ENCODE measurements at places on chromosomes 7 and 10.

DNA sequence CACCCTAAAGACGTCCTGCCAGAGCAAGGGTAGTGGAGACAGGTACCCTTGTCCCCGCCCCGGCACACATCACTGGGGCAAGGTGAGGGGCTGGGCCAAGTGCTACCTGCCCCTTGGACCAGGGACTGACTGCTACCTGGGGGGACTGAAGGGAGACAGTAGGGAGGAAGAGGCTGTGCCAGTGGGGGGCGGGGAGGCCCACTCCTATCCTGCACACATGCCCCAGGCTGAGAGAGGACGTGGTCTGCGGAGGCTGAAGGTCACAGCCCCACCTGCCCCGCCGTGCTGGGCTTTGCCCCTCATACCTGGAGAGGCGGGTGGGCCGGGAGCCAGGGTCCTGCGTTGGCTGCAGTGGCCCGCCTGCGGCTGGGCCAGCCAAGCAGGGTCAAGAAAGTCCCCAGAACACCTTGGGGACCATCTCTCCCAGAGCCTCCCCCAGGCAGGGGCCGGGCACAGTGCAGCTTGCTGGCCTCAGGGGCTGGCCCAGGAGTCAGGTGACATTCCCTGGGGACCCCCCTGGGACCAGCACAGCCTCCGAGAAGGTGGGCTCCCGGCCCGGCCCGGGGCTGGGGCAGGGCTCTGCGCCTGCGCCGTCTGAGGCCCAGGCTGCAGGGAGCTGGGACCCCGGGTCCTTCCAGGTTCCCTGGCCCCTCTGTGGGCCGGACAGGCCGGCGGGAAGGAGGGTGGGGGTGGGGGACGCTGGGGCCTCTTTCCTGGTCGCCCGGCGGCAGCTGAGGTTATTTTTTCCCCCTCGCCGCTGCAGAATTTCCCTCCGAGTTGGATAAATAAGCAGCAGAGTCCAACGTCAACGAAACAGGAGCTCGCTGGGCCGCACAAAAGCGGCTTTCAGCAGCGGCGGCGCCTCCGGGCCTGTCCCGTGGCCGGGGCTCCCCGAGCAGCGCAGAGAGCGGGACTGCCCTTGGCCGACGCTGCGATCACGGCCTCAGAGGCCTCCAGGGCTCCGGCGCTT lies 9.8 kb upstream of the FZD9 start:
- DNase-seq = no peak

GRCh38 chr7:51639661-51640334 lies 323.2 kb upstream of the COBL start:
- DNase-seq = no peak

GRCh38 chr10:43816351-43817321 lies 168.0 kb upstream of the ZNF32 start:
- peak; percentile 66 for DNase-seq

GRCh38 chr10:80461208-80462183 lies 7.4 kb downstream of the TSPAN14 start:
- DNase-seq = no peak

GRCh38 chr10:3714531-3714930 lies 70.5 kb downstream of the KLF6 start:
- DNase-seq = no peak

- no peak for DNase-seq
These were observed 23.0 kb upstream of the AFAP1L2 start for GRCh38 chr10:114427124-114427852.

- no peak for DNase-seq
These were observed 354.8 kb downstream of the CXCL12 start for GRCh38 chr10:44030132-44030531.

DNA sequence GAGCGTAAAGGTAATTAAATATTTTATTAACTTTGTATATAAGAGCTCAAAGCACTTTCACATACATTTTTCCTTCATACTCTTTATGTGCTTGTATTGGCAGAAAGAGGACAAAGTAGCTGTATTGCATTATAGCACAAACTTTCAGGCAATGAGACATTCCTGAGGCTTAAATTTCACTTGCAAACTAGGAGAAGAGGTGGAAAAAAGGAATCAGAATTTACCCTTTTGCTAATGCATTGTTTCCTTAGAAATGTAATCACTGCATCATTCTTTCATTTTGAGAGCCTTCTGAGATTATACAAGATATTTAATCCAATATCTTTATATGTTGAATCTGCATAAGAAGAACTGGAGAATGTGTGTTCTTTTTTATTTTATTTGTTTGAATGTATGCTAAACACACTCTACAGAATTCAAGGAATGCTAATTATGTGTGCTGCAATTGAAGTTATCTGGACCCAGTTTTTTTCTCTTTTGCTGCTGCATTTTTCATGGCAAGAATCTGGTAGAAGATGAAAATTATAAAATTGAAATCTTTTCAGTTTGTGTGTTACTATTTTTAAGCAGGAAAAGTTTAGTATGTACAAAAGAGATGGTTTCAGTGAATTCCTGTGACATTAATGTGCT lies 185.1 kb downstream of the NXPH1 start:
- DNase-seq = no peak

DNA sequence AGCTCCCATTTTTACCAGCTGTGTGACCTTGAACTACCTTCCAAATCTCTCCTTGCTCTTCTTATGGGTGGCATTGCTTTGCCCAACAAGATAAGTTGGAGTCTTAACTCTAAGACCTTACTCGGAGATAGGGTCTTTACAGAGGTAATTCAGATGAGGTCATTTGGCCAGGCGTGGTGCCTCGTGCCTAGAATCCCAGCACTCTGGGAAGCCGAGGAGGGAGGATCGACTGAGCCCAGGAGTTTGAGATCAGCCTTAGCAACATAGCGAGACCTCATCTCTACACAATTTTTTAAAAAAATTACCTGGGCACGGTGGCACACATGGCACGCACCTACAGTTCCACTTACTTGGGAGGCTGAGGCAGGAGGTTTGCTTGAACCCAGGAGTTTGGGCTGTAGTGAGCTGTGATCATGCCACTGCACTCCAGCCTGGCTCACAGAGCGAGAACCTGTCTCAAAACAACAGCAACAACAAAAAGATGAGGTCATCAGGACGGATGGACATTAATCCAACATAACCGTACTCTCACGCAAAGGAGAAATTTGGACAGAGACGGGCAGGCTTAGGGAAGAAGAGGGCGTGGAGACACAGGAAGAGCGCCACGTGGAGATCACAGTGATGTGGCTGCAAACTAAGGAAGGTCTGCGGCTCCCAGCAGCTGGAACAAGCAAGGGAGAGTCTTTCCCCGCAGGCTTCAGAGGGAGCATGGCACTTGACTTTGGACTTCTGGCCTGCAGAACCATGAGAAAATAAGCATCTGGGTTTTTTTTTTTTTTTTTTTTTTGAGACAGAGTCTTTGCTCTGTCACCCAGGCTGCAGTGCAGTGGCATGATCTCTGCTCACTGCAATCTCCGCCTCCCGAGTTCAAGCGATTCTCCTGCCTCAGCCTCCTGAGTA lies 122.3 kb upstream of the CARD11 start:
- no peak for DNase-seq

GRCh38 chr10:5159126-5159525 lies 25.8 kb downstream of the AKR1C8 start:
- no peak for DNase-seq

DNA sequence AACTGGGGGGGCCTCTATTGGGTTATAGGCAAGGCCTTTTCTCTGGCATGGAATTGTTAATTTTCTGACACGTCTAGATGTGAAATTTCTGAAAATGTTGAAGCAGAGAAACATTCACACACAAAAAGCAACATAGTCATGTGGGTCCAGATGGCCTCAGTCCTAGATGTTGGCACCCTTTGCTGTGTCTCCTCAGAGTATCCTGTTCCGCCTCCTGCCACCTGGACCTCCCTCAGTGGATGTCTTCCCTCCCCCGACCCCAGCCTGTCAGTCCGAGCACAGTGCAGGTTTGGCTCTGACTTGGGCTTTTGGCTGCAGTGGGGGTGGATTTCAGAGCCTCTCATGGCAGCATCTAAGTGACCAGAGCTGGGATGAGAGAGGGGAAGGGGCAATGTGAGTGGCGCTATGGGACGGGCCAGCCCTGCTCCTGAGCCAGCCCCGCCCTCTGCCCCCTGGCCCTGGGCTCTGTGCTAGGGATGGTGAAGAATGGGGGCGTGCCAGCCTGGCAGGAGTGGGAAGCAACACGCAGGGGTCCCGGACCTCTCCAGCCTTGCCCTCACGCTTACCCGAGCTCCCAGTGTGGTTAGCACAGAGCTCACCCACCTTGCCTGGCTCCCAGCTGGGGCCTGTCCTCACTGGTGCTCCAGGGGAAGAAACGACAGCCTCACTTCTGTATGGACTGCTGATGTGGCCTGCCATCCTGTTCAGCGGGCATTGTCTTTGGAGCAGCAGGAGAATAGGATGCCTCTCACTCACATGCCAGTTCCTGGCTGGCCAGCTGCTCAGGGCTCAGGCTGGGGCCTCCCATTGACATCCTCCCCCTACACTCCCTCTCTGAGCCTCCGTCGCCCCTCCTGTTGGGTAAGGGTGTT lies 6.2 kb downstream of the ATP6V0E2 start:
- DNase-seq = no peak

DNA sequence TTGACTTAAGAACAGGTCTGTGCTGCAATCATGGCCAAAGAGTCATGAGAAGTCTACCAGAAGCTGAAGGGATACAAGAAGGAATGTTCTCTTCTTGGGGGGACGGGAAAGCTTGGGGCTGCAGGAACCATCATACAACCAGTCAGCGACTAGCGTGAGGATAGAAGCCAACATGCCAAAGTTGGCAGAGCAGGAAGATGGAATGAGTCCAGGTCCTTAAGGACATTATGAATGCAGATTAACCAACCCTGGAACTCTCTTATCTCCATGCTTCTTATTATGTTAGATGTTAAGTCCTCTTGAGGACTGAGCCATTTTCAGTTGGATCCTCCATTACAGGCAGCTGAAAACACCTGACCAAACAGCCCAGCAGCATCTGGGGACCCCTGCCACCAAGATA lies 17.2 kb upstream of the CACUL1 start:
- DNase-seq = no peak

DNA sequence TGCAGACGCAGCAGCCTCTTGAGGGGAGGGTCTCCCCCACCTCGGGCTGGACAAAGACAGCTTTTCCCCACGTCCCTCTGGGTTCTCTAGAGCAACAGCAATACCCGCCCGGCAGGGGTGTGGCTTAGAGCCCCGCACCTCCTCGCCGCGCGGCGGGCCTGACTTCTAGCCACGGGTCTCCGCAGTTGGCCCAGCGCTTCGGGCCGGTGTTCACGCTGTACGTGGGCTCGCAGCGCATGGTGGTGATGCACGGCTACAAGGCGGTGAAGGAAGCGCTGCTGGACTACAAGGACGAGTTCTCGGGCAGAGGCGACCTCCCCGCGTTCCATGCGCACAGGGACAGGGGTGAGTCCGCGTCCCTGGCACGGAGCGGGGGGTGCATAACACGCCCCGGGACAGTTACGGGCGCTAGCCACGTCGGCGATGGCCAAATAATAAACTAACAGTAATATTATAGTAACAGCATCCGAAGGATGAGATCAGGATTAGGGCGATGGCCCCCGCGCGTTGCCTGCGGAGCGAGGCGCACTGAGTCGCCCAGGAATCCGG lies 1.2 kb downstream of the CYP2E1 start:
- DNase-seq = no peak

DNA sequence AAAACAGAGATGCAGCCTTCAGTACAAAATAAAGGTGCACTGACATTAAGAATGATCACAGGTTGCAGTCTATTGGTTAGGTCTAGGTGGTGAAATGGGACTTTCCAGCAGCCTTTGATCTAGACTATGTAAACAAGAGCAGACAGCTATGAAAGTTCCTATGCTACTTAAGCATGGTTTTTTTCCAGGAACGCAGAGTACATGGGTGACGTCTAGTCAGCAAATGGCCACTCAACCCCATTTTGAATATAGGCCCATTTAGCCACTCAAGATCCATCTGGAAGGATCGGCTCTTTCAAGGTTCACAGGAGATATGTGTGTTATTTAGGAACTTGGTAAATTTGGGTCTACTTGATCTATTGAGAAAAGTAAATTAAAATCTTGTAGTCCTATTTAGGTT lies 1424.6 kb upstream of the LRRTM3 start:
- no peak for DNase-seq

GRCh38 chr10:43857931-43858315 lies 209.2 kb upstream of the ZNF32 start:
- DNase-seq = no peak

DNA sequence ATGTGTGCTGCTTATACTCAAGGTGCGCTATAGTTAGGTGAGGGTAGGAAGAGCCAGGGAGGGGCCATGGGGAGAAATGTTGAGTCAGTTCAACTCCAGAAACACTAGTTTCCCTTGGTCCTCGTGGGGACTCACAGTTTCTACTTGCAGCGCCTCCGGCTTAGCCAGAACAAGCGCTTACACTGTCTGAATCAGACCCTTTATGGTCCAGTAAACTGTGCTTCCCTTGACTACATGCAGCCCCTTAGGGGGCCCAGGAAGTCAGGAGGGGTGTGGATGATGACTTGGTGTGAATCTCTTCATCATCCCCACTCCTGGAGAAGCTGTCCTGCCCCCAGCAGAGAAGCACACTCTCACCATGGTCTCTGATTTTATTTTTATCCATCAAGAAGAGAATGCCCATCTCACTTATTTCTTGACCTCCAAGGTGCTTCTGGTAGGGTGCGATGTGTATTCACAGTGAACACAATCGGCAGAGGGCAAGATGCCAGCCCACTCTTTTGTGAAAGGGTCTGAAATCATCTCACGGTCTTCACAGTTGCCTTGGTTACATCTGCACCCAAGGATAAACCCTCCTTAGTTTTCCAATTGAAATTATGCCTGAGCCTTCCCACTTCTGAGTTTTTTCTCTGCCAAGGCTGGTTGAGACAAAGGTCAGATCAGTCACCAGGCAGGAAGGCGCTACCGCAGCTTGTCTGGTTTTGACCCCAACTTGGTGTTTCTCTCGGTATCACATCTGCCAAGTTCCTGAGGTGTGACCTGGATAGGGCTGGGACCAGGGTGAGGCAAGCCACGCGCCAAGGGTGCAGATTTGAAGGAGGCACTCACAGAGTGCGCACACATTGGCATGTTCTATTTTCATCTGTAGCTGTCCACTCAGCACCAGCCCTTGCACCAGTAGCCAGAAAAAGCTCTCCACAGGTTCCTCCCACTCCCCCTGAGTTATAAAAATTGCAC lies 62.7 kb upstream of the LRRC4 start:
- no peak for DNase-seq

- no peak for DNase-seq
These were observed 645 bp upstream of the COPG2 start for GRCh38 chr7:130669085-130669700.

DNA sequence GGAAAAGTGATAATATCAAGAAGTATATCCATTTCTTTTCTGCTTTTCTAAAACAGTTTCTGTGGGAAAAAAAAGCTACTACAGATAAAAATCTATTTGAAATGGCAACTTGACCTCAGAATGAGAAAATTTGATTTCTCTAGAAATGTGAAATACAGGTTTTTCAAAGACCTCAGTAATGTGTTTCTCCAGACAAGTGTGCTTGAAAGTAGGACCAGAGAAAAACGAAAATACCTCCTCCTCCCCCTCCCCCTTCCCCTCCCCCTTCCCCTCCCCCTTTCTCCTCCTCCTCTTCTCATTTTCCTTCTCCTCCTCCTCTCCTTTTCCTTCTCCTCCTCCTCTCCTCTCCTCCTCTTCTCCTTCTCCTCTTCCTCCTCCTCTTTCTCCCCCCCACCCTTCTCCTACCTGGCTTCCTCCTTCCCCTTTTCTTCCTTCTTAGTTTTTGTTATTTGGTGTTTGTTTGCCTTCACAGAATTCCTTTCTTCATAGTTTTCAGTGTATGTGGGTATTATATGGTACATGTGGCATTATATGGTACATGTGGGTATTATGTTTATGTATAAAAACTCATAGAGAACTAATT lies 179.4 kb downstream of the CDK14 start:
- no peak for DNase-seq

GRCh38 chr10:100479037-100479436 lies 16.2 kb downstream of the WNT8B start:
- DNase-seq = no peak

All from activated CD4-positive, alpha-beta T cell treated with anti-CD3 and anti-CD28 coated beads for 4 hours (primary cell).